ENCODE measurements at places on chromosomes 11 and 22. TPM values are rescaled to one million over a fixed set of nuclear protein-coding genes. Genes with fewer than 3 reads are reported as not detected.

Gene TRPM5
- not detected for total RNA-seq

Gene TUB
- 8.9 TPM for total RNA-seq

DNA sequence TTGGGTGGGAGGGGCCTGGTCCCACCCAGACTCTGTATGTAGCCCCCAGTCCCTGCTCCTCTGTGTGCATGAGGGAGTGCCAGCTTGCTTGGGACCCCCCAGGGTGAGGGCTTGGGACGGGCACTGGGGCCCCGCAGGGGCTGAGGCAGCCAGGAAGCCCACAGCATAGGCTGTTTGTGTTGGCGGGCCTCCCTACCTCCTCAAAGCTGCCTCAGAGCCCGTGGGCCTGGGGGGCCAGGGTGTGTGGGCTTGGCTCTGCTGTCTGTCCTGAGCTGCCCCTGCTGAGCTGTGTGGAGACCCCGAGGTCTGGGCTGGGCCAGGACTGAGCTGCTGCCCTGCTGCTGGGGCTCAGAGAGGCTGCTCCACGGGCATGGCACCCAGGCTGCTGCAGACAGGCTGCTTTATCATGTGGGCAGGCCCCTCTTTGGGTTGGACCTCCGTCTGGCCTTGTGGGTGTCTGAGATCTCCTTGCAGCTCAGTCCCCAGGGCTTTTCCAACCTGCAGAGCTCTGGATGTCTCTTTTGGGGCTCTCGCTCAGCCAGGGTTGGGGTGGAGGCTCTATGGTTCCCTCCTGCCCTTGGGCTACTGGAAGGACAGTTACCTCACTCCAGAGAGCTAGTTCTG lies 3.3 kb downstream of the TSPAN4 start:
- DNase-seq: no peak

Gene OVOL1
- 0.27 TPM for total RNA-seq

All from thoracic aorta (tissue), 2 donors.